Activated T-cell treated with anti-CD3 and anti-CD28 coated beads, Interleukin-2, amount 50 U/mL, for 4 hours (primary cell): ENCODE measurements at places on chromosomes 5 and 9. TPM values are rescaled to one million over a fixed set of nuclear protein-coding genes. Genes with fewer than 3 reads are reported as not detected.

DNA sequence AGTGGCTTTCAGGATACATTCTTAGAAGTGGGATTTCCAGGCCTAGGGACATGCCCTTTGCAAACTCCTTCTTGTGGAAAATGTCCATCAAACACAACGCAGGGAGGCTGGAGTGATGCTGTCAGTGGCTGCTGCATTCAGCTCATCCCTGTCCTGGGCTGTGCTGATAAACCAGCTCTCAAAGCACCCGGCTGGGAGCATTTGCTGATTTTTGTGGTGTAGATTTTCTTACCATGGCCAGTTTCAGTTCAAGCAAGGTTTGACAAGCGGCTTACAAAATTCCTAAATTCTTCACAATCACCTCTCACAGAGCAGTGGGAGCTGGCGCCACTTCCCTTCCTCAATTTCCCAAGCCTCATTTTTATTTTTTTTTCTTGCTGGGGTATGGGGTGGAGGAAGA is 28.2 kb downstream of the FAM163B start:
- DNase-seq = no peak

DNA sequence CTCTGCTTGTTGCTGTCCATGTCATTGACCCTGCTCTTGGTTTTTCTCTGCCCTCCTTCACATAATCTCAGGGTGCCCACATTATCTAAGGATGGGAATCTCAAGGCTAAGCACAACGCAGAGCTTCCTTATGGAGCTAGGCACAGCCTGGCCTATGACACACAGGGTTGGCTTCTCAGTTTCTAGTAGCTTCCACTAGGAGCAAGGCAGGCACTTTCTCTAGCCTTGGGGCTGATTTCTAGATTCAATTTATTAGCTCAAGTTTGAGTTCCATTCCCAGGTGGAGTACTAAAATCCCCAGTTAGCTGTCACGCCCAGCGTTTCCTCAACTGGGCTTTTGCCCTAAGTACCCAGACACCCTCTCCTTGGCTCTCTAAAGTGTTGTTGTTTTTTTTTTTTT is 12.4 kb downstream of the IL4 start:
- no peak for DNase-seq

DNA sequence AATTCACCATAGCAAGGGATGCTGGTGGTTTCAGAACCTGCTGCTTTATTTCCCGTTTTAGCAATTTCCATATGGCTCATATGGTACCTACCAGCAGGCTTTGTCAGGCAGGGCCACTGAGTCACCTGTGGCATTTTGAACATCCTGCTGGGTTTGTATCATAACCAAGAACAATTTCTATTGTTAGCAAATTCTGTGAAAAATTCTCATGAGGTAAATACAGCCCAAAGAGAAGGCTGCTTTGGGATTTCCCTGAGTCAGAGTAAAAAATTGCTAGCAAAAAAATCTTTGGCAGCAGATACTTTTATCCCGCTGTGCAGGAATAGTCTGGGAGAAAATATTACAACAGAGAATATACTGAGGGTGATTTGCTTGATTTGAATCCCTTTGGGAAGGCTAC is 52.7 kb downstream of the PRR16 start:
- DNase-seq = no peak

GRCh38 chr5:7517006-7517405 is 121.1 kb downstream of the ADCY2 start:
- no peak for DNase-seq

GRCh38 chr5:90939211-90939610 is 380.6 kb downstream of the ADGRV1 start:
- no peak for DNase-seq

DNA sequence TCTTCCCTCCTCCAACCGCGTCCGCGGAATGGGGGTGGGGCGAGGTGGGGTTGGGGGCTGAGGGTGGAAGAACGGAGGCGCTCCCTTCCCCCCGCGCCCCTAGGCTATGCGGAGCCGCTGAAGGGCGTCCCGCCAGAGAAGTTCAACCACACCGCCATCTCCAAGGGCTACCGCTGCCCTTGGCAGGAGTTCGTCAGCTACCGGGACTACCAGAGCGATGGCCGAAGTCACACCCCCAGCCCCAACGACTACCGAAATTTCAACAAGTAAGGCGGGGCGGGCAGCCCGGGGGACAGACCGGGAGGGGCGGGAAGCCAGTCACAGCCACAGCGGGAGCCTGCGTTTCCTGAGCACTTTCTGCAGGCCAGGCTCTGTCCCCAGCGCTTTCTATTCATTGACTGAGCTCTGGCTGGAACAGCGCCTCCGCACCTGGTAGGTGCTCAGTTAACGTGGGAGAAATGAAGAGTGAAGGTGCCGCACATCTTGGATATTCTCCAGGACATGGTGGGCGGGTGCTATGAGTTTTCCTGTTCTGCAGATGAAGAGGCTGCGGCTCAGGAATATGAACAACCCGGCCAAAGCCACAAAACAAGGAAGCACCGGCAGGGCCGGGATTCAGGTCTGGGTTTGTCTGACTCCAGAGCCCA is 11.3 kb downstream of the MYOZ3 start:
- DNase-seq = no peak

DNA sequence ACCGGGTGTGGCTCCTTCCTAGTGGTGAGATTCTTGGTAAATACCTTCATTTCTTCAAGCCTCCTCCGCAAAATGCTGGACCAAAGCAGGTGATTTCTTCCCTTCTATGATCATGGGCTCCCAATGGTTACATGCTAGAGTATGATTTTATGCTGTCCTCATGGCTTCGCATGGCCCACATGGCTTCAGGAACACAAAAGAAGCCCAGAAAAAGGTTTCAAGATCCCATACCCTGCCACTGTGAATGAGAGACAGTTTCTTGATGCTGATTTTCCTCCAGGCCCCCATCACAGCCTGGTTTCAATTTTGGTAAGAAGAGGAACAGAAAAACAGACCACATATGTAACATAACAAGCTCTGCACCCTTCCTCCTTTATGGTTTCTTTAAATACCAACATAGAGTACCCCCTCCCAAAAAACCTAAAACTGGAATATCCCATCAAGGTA is 2.4 kb upstream of the RXFP3 start:
- DNase-seq = no peak

DNA sequence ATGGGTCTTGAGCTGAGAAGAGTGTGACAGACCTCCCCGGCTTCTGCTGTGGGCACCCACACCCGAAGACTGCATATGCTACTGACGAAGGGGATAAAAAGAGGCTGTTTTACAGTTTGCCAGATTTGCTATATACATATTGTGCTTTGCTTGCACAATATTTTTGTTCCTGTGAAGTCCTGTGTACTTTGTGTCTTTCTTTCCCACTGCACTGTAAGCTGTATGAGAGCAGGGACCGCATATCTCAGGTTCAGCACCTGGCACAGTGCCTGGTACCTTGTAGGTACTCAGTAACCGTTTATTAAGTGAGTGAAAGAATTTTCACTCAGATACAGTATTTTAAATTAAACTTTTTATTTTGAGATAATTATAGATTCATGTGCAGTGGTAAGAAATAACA is 8.2 kb upstream of the GARNL3 start:
- no peak for DNase-seq

DNA sequence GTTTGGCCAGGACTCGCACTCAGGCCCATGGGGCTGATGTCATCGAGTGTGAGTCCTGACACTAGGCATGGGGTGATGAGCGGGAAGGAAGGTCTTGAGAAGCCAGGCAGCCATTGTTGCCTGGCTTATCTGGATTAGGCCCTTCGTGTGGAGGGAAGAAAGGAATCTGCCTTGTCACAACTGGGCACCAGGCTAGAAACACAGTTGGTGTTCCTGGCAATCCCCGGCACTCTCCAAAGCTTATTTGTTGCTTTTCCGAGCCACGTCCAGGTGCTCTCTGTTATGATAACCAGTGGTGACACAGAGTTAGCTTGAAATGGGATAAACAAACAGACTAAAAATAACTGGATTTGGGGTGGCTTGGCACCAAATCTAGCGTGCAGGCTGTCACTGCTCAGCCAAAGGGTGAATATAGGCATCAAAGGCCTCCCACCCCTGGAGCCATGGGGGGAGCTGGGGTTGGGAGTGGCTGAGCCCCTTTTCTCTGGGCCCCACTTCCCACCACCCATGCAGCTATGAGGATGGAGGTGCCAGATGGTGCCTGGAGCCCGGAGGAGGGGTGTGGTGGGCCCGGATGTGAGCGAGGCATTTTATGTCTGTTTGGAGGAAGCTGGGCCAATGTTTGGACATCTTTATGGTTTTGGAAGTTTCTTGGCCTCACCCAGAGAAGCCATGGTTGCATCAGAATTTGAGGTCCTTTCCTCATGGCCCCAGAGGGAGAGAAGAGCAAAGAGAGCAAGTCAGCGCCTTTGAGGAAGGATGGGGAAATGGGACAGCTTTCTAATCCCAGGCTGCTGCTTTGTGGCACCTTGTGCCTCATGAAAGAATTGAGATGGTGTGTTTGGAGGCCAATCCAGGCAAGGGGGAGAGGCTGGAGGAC is 98.0 kb upstream of the PITX1 start:
- DNase-seq = no peak

DNA sequence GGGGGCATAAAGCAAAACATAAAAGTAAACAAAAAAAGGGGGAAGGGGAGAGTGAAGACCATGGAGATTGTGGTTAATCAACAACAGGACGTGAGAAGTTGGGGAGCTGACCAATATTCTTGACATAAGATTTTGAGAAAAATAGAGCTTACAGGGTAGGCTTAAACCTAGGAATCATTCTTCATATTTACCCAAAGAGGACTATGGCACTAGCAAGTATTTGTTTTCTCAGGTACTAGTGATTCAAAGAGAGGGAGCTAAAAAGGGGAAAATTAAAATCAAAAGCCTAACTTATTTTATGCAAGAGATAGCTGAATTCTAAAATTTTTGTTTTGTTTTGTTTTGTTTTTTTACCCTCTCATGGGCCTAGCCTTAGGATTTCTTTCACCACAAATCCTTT is 427.5 kb downstream of the PIK3R1 start:
- no peak for DNase-seq

GRCh38 chr9:104802110-104802509 is 38.2 kb downstream of the NIPSNAP3B start:
- DNase-seq = no peak

Gene PFN3
- not detected for total RNA-seq

Gene KIF27
- 1.5 TPM for total RNA-seq

Gene CDH12
- not detected for total RNA-seq

Gene JAKMIP2
- total RNA-seq = 1.3 TPM

Gene BNC2
- 0.25 TPM for total RNA-seq
